ENCODE measurements at places on chromosomes 12 and 14.

DNA sequence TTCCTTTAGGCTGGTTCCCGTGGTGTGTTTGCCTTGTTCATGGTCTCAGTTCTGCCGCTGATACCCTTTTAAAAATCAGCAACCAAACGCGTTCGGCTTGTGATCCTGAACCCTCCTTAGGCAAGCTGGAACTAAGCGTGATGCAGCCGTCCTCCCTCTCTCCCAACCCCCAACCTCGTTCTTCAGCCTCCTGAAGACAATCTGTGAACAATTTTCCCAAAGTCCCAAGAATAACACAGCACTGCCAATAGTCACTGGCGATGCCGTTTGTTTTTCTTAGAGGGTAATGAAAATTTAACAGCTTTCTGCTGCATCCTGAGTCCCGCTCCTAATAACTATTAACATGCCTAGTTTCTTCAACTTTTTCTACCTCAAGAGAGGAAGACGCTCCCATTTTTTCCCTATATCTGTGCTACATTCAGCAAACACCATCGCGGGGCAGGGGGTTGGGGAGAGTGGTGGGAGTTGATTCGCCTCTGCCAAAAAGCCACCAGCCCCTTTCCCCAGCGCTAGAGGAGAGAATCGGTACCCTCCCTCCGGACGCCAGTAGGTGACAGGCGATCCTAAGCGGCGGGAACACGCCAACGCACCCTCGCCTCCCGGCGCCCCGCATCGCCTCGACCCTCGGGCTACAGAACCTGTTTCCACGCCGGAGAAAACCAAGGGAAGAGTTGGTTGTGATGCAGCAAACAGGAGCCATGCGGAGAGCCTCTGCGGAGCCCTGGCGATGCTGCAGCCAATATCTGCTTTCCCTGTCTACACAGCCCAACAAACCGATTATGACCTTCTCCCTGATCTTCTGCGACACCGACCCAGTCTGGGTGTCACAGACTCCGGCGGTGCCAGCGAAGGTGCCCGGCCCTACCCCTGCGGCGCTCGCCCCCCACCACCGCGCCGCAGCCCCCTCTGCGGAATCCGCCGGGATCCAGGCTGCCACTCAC is 752 bp downstream of the PRICKLE1 start:
- DNase-seq = peak; percentile 37

DNA sequence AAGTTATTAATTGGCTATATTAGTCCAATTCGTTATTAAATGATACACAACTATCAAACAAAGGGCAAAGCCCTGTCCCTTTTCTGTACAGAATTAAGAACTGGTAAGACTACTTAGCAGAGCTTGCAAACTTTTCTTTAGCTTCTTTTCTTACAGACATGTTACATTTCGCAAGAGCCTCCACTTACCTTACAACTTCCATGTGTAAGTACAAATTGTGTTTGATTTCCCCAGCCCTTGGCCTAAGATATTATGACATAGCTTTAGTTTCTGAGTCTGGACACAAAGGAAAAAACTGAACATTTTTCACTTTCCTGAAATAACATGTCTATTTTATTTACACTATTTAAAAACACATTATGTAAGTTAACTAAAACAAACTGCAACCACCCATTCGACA is 1.7 kb downstream of the ATF7 start:
- DNase-seq = no peak

DNA sequence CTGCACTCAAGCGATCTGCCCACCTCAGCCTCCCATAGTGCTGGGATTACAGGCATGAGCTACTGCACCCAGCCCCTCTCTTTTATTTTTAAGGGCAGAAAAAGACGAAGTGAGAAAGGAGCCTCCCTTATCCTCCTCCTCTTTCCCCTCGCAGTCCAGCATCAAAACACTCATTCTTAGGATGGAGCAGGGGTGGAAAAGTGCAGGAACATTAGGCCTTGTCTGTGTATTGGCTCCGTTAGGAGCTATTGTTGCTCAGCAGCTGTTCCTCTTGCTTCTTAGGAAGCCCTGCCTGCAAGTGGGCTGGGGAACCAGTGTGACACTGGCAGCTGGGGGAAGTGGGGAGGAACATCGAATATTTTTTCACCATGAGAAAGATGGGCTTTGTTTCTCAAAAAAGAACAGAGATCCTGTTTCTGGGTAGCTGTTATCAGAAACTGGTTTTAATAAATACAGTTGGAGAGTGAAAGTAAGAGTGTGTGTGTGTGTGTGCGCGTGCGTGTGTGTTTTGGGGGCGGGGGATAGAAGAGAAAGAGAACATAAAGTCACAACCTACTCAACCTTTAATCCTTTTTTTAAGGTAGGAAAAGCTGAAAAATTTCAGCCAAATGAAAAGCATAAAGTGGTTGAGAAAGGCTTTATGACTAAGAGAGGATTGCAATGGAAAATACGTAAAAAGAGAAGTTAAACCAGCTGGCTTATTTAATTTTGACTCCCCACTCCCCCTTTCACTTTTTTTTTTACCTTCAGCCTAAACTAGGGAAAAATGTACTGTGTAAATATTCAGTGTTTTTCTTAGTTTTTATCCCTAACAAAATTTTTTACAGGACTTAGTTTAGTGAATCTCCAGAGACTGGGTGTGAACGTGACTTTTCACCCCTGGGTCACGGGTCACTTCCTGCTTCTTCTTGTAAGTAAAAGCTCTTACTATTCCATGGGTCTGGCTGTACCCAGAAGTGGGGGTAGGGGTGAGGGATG is 197.2 kb upstream of the PLEKHG7 start:
- DNase-seq = peak; percentile 50

- peak; percentile 80 for DNase-seq
Measured at GRCh38 chr12:110661337-110661972, 27.5 kb downstream of the HVCN1 start.

- no peak for DNase-seq
Measured at GRCh38 chr12:25020621-25021243, 71.8 kb upstream of the BCAT1 start.

DNA sequence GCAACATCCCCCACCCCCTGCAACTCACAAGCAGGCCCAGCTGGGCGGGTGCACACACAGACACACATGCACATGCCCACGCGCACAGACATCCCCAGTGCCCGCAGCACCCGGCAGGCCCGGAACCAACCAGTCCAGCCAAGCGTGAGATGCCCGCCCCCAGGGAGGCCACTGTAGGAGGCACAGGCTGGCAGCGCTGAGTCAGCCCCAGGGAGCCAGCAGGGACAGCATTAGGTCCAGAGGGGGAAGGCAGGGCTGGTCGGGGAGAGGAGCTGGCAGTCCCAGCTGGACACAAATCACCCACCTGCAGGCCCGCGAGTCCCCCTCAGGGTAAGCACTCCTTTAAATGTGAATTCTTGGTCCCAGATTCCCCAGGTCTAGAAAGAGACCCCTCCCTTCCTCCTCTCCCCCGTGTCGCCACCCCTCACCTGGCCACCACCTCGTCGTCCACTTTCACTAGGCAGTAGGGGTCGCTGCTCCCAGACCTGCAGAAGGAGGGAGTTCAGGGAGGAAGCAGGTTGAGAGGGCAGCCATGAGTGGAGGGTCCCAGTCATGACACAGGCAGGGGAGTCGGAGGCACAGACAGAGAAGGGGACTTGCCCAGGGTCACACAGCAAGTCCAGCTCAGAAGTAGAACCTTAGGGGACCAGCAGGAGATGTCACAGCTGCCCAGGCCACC is 5.0 kb downstream of the RASAL1 start:
- DNase-seq = no peak

GRCh38 chr12:5706247-5706646 is 238.8 kb downstream of the ANO2 start:
- DNase-seq = no peak
